ENCODE measurements at places on chromosomes 5 and 9.
A peak's percentile ranks its signal among the peaks of the same experiment; 100 is the strongest.

- no peak for DNase-seq
Measured at GRCh38 chr9:86614871-86615849, 260.9 kb upstream of the TUT7 start.

- no peak for DNase-seq
Measured at GRCh38 chr9:93267091-93267541, 83.2 kb downstream of the WNK2 start.

DNA sequence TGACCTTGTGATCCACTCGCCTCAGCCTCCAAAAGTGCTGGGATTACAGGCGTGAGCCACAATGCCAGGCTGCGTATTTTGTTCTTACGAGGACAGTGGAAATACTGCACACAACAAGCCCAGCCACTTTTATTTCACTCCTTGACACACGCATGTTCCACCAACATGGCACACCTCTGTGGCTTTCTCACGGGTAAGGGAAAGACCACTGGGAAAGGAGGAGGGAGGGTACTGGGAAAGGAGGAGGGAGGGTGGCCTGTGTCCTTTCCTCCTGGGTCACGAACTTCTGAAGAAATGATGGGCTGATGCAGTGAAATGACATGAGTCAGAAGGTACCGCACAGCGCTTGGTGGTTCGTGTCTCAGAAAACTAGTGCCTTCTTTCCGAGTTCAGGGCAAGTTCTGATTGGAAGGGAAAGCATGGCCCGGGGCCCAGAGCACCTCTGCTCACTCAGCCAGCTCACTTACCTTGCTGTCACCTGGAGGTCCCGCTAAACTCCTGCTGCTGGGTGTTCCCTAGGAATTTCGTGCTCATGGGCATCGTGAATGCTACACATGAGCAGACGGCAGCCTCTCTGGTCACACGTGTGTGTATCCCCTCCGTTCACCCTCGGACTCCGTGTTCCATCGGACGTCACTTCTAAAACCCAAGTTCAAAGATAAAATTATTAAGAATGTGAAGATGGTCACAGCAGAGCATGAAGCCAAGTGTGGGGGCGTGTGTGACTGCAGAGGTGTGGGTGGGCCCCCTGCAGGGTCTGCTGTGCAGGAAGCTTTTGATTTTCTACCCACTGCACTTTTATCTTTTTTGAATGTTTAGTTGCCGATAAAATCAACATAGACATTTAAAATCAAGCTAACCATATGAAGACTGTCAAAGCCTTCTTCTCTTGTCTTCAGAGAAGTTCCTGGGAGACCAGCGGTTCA lies 42.9 kb downstream of the LAMC3 start:
- DNase-seq, result no peak

DNA sequence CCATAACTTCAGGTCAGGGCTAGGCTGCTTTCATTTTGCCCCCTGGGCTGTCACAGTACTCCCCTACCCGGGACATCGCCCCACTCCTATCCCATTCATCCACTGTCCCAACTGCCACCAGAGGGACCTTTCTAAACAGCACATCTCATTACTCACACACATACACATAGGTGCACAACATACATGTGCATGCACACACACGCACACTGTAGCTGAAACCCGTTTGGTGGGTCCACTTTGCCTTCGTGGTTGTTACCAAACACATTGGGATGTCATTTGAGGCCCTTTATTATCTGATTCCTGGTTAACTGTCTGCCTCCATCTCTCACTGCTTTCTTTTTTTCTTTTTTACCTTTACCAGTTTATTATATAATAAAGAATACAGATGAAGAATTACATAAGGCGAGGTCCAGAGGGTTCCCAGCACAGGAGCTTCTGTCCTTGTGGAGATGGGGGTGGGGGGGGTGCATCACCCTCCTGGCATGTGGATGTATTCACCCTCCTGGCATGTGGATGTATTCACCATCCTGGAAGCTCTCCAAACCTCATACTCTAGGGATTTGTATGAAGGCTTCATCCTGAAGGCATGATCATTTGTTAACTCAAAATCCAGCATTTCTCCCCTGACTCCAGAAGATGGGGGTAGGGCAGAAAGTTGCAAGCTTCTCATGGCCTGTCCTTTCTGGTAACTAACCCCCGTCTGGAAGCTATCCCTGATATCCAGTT lies 186.0 kb downstream of the GOLPH3 start:
- no peak for DNase-seq

GRCh38 chr5:172243302-172243701 lies 40.3 kb downstream of the UBTD2 start:
- DNase-seq, result no peak

GRCh38 chr5:15933259-15934207 lies 246.1 kb downstream of the MARCHF11 start:
- DNase-seq, result no peak

DNA sequence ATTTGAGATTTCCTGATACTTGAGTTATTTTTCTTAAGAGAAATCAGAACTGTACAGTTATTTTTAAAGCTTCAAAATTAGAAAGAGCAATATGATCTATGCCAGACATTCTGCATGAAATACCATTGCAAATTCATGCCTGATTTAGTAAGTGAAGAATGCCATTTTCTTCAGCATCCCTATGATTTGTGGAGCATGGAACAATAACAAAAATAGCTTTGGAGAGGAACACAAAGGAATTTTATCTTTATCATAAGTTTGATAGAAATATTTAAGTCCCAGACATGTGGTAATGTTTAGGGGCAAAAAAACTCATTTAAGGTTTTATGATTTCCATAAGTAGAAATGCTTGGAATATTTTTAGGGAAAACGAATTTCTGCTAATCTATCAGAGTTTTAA lies 1863.4 kb downstream of the EFNA5 start:
- no peak for DNase-seq

DNA sequence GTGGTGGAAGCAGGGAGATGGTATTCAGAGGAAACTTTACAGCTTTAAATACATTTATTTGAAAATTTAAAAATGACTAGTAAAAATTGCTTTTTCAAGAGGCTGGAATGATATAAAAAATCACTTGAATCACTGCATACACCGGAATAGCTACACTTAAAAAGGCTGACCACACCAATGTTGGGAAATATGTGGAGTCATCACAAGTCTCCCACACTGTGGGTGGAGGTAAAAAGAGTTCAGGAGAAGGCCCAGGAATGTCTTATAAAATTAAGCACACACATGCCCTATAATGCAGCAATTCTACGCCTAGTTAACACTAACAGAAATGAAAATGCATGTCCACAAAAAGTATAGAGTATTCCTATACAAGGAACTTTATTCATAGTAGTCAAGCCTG lies 198.1 kb downstream of the ROR2 start:
- DNase-seq, result no peak

- no peak for DNase-seq
Measured at GRCh38 chr5:160959804-160960203, 107.8 kb upstream of the ATP10B start.

DNA sequence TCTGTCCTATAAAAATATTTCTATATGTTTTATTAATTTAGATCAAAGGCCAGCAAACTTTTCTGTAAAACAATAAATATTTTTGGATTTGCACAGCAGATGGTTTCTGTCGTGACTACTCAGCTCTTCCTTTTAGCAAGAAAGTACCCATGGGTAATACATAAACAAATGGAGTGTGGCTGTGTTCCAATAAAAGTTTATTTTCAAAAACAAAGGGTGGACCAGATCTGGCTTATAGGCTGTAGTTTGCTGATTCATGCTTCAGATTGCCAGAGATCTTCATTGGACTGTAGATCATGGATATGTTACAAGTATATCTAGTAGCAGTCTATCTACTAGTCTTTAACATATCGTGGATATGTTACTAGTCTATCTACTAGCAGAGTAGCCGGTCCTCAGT lies 590.5 kb downstream of the CSNK1G3 start:
- no peak for DNase-seq

DNA sequence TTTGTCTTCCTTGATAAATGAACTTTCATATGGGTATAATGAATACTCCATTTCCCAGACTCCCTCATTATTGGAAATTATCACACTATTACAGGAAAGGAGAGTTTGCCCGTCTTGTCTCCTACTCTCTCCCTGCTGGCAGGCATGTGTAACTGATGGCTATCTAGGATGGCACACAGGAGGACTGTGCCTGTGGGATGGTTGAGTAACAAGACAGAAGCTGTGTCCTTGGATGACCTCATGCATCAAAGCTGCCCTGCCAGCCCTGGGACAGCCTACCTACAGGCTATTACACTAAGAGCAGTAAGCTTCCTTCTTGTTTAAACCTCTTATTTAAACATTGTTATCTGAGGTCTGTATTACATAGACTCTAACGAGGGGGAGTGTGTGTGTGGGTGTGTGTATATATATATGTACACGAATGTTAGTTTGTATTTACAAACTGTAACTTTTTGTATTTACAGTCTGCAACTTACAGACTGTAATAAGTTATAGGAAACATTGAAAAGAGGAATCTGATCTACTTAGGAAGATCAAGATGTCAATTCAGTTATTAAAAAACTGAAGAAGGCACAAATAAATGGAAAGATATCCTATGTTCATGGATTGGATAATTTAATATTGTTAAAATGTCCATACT lies 247.6 kb upstream of the ACO1 start:
- no peak for DNase-seq

DNA sequence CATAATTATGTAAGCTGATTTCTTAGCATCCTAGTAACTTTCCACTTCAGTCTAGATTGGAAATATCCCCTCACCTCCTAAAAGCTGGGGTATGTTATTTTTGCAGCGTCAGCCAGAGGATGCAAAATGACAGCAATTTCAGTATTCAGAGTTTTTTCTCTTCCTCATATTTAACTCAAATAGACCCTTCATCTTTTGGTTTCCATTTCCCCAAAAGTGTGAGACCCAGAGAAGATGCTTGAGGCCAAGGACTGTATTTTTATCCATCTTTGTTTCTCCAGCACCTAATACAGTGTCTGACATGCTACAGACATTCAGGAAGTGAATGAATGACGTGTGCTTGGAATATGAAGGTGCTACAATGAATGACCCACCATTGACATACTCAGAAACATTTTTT lies 75.5 kb upstream of the RANBP3L start:
- DNase-seq, result no peak

- no peak for DNase-seq
Measured at GRCh38 chr9:1267141-1267570, 217.0 kb downstream of the DMRT2 start.

- DNase-seq, result no peak
Measured at GRCh38 chr5:172527559-172527958, 73.2 kb upstream of the SH3PXD2B start.

DNA sequence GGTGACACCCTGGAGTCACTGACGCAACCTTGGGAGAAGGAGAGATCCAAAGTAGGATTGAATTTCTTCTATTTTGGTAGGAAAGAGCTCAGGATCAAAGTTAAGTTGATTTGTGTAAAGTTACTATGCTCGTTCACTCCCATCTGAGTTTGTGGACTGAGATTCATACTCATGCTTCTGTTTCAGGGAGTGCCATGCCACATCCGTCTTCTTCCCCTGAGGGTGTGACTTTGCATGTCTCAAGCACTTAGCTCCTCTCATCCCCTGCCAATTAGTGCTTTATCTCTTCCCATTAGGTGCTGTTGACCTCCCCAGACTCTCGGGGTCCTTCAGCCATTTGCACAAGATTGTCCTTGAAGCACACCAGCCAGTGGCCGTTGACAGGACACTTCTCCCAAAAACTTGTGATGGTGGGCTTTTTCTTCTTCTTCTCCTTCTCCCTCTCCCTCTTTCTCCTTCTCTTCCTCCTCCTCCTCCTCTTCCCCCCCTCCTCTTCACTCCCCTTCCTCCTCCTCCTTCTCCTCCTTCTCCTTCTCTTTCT lies 232.2 kb upstream of the KLF4 start:
- no peak for DNase-seq

DNA sequence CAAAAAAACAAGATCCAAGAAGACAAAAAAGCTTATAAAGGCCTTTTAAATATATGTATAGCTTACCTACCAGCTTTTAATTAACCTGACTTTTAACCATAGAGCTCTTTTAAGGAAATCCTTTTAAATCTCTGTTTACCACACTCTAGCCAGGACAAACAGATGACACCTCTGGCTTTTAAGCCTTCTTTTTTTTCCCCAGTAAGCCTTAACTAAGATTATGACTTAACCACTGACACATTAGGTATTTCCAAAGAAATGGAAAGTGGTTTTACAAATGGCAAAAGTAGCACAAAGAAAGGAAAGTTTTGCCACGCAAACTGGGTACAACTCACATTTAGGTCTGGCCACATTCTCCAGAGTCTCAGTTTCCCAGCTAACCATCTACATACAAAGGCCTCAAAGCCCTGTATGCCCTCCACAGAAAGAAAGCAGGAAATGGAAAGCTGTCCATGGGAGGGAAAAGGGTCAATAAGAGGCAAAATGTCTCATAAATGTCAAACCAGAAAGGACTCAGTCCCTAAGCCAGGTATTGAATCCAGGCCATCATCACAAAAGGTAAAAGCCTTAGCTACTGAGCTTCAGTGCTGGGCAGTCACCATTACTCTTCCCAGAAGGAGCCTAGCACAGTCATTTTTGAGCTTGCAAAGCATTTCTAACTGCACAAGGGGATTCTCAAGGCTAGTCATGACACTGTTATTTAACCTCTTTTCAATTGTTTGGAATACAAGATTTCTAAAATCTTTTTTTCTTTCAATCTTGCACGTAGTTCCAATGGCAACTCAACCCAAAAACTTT lies 19.7 kb downstream of the TMEM161B start:
- no peak for DNase-seq

DNA sequence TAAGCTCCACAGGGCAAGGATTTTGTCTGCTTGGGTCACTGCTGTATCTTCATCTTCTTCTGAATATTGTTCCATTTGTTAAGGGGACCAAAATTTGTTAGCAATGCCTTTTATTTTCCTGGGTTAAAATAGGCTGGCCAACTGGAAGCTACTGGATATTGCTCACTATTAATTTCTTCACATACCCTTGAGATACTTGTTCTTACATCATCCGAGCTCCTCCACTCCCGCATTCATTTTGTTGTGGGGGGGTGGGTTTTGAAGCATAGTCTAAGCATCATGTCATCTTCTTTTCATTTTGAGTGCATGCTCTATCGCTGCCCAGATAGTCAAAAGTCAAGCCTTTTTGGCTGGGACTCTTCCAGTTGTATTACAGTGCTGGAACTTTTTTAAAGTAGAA lies 42.5 kb upstream of the PIK3R1 start:
- DNase-seq, result no peak

GRCh38 chr5:141814064-141814964 lies 63.9 kb downstream of the PCDH1 start:
- peak; percentile 60 for DNase-seq

- DNase-seq, result no peak
Measured at GRCh38 chr9:85158512-85158911, 489.0 kb downstream of the NTRK2 start.

DNA sequence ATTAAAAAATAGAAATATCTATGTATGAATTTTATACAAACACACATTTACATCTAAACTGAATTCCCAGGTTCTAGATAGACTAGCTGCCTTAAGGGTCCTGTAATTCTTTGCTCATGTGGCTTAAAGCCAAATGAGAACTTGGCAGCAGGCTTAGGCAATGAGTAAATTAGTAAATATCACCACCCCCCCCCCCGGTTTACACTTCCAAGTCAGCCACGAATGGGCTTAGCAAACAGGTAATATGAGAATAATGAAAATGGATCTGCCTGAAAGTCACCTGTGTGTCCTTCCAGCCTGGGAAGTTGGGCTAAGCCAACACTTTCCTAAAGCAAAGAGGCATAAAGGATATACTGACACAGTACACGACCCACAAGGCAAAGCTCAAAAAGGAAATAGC lies 108.6 kb downstream of the KLHL3 start:
- DNase-seq, result no peak

GRCh38 chr5:31116466-31117031 lies 76.9 kb upstream of the CDH6 start:
- no peak for DNase-seq

- DNase-seq, result no peak
Measured at GRCh38 chr5:67176936-67177335, 19.7 kb downstream of the CD180 start.

All from activated naive CD8-positive, alpha-beta T cell treated with anti-CD3 and anti-CD28 coated beads, Interleukin-2, amount 10 ng/mL, durations not matched to agents 7 days and 5 days (primary cell).